Activated T-helper 1 cell treated with Interleukin-2 at 50 U/mL for 16 hours (primary cell): ENCODE measurements at places on chromosomes 16 and 17.

- no peak for DNase-seq
These were observed 9.6 kb downstream of the VPS4A start for GRCh38 chr16:69320740-69321073.

GRCh38 chr17:31788571-31788946 is 70.5 kb downstream of the COPRS start:
- DNase-seq: no peak

DNA sequence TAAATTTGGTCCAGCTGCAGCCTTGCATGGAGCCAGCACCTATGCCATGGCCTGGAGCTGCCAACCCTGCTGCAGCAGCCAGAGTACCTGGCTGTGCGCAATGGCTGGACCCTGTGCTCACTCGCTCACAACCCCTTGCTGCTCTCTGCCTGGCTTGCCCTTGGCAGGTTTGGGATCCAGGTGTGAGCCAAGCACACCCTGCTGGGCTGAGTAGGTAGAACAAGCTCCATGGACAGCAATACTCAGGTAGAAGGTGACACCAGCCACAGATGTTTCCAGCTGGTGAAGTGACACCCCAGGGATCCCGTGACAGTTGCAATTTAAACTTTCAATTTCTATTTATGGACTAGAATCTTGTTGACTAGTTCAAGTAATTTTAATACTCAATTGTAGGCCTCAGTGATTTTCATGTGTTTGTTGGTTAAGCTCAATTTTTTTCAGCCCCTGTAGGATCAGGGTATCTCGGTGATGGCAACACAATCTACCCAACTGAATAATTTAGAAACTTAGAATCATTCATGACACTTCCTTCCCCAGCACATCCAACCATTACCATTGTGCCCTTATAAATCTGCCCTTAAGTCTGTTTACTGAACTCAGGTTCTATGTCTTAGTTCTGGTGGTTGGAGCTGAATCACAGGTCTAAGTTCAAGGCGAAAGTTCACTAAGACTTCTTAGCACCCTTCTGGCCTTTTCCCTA is 480.0 kb downstream of the PMP22 start:
- peak; percentile 1 for DNase-seq

GRCh38 chr16:86371083-86371803 is 139.1 kb upstream of the FOXF1 start:
- no peak for DNase-seq

DNA sequence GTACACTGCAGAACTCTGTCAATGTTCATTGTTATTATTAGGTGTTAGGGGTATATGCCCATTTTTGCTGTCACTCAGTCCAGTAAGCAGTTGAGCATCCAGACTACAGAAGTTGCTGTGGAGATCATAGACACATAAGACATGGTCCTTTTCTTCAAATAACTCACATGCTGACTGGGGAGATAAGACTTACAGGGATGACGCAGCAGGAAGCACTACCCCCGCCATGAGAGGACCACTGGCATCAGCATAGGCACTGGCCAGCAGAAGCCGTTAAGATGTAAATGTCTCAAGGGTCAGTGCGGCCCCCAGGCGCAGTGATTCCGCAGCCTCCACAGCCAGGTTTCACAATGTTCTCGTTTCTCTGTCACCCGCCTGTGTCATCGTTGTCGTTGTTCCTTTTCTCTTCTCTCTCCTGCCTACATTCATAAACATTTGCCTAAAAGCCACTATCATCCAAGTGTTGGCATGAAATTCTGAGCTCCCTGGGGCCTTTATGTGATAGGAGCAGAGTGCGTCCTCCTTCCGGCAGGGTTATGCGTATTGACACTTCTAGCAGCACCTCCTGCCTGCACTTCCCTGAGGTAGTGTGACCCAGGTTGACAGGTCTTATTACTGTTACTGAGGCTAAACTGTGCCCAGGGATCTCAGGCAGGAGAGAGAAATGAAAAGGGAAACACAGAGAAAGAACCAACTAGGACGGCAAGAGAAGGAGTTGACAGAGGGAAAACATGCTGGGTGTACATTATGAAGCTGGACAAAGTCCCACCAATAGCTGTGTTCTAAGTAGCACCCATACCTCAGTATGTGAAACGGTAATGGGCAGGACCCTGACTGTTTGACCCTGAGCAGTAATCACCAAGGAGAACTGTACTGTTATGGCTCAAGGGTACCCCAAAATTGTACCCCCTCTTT is 17.9 kb downstream of the TANGO6 start:
- DNase-seq: no peak

GRCh38 chr17:77888242-77889134 is 70.0 kb upstream of the TNRC6C start:
- no peak for DNase-seq

DNA sequence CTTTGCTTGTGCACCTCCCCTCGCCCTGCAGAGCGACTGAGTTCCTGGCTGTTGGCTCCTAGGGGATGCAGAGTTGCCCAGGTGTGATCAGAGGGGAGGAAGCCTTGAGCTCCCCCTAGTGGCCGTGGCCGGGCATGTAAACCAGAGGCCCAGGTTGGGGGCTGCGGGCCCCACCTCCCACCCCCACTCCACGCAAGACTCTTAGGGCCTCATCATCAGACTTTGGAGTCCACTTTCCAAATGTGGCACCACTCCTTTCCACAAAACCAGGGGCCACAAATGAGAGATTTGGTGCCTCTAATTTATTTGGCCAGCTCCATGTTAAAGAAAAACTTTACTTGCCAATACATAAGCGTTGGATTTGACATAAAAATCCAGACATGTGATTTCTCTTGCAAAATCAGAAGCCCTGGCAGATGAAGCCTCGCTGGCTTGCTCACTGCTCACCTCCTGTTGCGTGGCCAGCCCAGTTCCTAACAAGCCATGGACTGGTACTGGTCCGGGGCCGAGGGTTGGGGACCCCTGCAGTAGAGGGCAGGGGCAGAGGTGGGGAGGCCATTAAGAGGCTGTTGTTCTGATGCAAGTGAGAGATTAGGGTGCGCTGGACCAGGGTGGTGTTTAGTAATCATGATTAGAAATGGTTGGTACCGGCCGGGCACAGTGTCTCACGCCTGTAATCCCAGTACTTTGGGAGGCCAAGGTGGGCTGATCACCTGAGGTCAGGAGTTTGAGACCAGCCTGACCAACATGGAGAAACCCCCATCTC is 28.7 kb upstream of the GAS7 start:
- peak; percentile 7 for DNase-seq

DNA sequence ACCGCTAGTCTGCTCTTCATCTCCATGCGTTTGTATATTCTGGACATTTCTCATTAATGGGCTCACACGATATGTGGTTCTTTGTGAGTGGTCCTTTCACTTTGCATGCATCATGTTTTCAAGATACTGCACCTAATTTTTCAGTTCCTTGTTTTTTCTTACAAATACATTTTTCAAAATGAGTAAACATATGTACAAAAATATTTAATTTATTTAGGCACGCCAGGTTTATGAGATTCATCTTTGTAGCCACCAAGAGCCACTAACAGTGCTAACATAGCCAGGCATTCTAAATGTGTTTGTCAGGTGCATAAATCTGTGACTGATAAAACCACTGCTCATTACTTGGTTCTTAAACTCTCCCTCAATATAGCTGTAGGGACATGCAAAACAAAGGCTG is 375.3 kb downstream of the WWOX start:
- DNase-seq: no peak

- DNase-seq: peak; percentile 18
These were observed 1.9 kb downstream of the TSEN54 start for GRCh38 chr17:75518201-75518600.

GRCh38 chr16:14366974-14367707 is 262.9 kb downstream of the PARN start:
- no peak for DNase-seq

DNA sequence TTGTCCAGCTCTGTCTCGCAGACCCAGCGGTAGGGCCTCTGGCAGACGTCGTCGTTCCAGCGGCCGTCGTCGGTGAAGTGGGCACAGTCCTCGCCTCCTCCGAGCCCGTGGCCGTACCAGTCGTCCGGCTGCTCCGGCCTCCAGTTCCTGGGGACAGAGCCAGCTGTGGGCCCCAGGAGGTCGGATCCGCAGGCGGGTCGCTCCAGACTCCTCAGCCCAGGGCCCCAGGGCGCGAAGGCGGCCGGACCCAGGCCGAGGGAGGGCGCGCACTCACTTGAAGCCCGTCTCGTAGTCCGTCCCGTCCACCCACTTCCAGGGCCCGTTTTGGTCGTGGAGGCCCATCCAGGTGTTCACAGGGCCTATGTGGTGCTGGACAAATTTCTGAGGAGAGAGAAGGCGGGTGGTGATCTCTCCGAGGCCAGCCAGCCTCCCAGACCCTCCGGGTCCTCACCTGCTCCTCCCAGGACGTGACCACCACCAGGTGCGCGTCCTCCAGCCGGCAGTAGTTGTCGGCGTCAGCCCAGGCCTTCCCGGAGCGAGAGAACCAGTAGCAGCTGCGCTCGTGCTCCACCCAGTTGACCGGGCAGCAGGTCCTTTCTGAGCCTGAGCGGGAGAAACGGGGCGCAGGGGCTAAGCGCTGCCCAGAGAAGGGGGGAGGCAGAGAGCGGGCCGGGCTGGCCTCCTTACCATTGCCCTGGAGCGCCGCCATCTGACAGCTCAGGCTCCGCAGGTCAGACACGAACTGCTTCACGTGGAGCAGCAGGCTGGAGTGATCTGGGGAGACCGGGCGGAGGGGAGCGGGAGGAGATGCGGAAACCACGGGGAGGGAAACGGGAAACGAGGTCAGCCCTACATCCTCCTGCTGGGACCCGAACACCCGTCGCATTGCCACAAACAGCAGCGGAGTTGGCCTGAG is 5.2 kb downstream of the ASGR1 start:
- no peak for DNase-seq

DNA sequence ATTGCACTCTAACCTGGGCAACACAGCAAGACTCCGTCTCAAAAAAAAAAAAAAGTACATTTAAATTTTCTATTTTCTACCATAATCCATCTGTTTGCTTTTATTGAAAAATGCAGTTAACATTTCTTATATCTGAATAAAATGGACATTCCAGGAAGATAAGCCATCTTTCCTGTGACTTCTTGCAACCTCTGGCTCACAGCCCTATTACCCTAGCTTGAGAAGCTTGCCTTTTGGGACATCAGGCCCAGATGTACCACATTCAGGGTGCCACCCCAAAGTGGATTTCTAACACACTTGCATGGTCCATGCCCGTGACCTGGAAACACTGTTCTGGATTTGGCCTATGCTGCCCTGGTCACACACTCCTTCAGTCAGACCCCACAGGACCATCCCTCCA is 30.1 kb upstream of the DDX52 start:
- DNase-seq: no peak

DNA sequence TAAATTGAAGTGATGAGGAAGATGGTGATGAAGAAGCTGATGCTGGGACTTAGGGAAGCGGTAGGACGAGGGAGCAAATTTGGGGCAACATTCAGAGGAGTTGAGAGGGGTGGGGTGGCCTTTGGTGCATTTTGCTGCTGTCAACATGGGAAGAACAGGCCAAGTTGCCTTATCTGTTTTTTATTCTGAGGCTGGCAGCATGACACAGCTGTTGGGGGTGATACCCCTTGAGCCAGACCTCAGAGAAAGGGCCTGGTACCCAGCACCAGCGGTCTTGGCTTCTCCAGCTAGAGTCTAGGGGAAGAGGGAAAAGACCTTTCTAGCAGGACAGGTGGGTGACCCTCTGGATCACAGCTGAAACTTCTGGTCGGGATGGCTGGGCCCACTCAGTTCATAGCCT is 4.6 kb downstream of the IGFBP4 start:
- DNase-seq: no peak

DNA sequence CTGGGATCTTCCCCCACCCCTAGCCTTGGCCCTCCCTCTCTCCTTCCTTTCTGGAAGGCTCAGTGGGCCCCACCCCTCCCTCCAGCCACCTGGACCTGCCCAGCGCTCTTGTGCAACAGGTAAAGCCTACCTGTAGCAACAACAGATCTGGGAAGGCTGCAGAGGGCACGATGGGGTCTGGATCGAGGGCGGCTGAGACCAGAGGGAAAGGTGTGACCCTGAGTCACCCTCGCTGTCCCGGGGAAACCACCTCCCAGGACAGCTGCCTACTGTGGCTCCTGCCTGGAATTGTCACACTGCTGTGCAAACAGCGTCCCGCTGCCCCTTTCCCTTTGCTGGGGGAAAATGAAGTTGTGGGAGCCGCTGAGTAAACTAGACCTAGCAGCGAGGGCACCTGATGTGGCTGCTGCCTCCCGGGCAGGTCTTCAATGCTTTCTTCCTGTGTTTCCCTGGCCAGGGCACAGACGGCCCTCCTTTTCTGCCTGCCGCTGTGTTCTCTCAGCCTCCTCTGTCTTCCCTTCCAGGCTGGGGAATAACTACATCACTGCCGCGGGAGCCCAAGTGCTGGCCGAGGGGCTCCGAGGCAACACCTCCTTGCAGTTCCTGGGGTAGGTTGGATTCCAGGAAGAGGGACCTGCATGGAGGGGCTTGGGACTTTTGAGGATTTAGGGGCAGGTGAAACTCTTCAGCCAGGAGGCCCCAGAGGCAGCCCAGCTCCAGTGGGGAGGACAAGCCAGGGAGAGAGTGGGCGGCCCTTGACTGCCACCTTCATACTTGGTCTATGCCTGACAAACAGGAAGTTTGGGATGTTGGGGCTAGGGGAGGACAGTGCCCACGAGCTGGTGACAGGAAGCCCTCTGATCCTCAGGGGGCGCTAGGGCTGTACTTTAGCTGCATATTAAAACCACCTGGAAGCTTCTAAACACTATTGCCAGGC is 22.2 kb upstream of the CYLD start:
- no peak for DNase-seq

GRCh38 chr16:49619811-49620157 is 236.1 kb downstream of the ZNF423 start:
- no peak for DNase-seq

- DNase-seq: no peak
These were observed 1.2 kb downstream of the AP2B1 start for GRCh38 chr17:35588196-35588920.
